ENCODE measurements at places on chromosomes 1 and 21.

DNA sequence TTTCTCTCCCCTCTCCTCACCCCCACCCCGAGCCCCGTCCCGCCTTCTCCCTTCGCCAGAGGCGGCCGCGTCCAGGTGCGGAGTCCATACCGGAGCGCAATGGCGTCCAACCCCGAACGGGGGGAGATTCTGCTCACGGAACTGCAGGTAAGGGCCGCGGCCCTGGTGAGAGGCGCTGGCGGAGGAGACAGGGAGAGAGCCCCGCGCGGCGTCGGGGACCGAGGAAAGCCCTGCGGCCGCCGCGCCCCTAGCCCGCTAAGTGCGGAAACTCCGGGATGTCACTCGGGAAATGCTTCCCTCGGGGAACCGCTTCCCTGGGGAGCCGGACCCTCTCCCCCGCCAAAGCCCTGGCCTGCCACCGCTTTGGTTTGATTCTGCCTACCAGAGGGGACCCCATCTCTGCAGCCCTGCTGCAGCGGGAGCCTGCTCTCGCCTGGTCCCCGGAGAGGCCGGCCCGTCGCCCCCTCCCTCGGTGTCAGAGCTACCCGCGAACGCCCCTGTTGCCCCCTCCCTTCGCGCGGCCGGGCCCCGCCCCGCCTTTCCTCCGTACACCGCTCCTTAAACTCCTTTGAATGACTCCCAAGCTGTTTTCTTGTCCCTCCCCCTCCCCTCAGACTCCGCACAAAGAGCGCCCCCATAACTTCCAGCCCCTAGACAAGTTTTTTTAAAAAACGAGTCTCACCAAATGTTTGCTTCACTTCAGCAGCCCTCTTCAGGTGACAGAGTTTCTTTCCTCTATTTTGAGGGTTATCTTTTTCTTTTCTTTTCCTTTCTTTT lies 597 bp downstream of the PKN2 start:
- peak; percentile 46 for DNase-seq

GRCh38 chr1:13842497-13842896 lies 142.5 kb downstream of the PRDM2 start:
- no peak for DNase-seq

DNA sequence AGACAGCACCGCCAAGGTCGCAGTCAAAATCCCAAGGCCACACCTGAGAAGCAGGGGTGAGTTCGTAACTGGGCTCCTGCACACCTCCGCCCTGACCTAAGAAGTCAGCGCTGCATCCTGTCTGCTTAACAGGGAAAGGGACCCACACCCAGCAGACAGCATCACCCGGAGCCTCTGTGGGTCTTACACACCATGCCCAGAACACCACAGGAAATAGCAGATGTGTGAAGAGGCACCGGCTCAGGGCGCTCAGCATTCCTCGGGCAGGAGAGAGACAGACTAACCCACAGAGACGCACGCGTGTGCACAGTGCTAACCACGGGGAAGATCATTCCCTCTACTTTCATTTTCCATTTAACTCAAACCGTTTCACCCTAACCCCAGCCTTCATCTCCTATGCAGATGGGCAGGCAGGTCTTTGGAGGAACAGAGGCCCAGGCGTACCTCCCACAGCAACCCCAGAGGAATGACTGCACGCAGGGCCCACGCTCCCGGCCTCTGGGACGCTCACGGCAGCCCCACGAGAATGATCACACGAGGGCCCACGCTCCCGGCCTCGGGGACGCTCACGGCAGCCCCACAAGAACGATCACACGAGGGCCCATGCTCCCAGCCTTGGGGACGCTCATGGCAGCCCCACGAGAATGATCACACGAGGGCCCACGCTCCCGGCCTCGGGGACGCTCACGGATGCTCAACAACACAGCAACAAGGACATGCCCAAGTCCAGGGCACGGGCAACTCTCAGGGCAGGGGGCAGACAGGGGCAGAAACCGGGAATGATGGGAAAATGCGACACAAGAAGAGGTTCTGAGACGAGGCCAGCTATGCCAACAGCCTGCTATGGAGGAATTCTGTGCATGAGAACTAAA lies 20.9 kb downstream of the POFUT2 start:
- peak; percentile 58 for DNase-seq

GRCh38 chr1:77484926-77485325 lies 197.5 kb downstream of the ZZZ3 start:
- no peak for DNase-seq

DNA sequence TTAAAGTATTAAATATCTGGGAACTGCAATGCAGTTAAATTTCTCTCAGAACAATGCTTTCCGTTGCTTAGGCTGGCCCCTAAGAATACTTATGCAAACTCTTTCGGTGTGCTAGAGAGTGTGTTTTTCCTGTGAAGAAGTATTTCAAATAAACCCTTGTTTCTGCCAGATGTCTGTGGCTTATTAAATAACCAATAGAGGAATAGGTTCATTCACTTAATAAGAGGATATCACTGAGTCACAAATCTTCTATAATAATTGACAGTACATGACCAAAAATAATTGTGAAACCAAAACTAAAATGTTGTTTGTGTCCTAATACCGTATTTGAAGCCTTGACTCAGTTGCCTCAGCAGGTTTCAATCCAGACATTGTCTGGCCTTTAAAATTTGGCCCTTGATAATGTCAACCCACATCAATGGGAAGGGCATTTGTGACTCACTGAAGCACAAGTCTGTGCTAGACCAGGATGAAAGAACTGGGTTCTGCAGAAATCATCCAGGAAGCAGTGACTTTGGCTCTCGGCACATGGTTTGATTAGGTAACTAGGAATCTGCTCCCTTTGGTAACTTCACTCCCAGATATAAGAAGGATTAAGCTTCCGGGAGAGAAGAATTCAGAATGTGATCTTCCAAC lies 104.2 kb upstream of the BARHL2 start:
- DNase-seq = no peak

GRCh38 chr1:22252251-22252650 lies 109.4 kb upstream of the WNT4 start:
- DNase-seq = no peak

- DNase-seq = peak; percentile 77
Observed at GRCh38 chr1:211613108-211613947, 34.4 kb upstream of the SLC30A1 start.

DNA sequence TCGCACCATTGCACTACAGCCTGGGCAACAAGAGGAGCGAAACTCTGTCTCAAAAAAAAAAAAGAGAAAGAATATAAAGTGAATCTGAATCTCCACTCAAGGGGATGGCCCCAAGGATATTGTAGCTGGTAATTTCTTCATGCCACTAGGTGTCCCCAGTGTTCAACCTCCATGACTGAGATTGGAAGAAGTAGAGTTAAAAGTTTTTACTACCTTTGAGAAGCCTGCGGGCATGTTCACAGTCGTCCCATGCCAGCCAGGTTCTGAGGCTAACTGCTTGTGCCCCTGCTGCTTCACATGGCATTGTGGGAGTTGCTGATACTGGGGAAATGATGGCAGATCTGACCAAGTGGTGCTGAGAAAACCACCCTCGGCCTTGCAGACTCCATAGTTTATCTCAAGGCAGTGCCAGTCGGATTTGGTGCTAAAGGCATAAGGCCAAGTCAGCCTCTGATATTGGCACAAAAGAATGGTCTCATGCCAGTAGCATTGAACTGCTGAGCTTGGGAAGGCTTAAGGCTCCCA lies 10.8 kb upstream of the SHISA4 start:
- peak; percentile 22 for DNase-seq

DNA sequence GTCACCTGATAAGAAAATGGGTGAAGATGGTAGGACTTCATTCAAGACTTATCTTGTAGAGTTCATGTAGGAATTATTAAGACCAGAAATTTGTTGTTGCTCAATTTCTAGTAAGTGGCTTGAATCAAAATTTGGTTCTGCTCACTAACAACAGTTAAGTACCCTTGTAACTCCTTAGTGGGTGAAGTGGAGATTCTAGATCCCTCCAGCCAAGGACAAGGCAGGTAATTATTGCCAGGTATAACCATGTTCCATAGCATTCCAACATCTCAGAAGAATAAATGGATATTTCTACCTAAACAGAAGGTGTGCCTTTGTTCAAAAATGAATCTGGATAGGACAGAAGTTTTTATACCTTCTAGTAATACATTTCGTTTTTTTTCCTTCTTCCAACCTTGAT lies 282.3 kb downstream of the DUSP10 start:
- DNase-seq = no peak

DNA sequence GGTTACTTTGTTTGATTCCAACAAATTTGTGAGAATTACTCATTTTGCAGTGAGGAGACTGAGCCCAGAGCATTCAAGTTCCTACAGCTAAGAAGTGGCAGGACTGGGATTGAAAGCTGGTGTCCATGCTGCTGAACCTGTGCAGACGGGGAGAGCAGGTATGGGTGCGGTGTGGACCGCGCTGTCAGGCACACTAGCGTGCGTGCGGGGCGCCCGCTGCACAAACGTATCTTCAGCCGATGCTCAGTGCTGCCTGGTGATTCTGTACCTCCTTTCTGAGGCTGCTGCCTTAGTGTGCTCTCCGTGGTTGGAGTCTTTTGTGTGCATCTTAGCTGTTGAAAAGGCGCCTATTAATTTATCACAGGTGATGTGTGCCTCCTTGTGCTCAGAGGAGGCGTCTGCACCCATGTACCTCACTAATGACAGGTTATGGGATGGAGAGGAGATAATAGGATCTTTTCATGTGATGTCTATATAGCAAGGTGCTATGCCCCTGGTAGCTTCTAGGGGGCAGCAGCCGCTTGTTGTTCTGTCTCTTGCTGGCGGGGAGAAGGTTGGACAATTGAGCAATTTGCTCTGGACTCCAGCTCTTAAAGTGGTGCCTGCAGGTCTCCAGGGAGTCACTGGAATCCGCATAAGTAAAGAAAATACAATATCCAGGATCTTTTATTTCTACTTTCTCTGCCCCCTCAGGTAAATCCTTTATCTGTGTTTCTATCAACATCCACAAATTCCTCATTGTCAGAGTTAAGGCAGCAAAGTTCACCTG lies 32.5 kb downstream of the PEX14 start:
- DNase-seq = peak; percentile 59

DNA sequence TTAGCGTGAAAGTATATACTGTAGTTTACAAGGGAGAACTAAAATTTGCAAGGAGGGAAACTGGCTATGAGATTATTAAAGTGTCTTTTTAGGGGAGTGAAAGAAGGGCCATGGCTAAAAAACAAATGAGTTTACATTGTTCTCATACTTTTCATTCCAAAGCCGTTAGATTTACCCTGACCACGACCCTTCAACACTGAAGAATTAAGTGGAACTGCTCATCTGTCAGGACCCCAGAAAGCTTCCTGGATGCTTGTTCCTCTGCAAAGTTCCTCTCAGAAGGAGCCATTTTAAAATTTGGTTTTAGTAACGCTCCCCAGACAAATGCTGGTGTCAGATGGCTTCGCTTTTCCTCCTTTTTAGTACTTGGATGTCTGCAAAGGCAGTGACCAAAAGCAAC lies 82.7 kb upstream of the ZBTB18 start:
- no peak for DNase-seq

- no peak for DNase-seq
Observed at GRCh38 chr1:230464671-230465070, 38.5 kb upstream of the PGBD5 start.

- no peak for DNase-seq
Observed at GRCh38 chr1:230101556-230101955, 34.5 kb downstream of the GALNT2 start.

DNA sequence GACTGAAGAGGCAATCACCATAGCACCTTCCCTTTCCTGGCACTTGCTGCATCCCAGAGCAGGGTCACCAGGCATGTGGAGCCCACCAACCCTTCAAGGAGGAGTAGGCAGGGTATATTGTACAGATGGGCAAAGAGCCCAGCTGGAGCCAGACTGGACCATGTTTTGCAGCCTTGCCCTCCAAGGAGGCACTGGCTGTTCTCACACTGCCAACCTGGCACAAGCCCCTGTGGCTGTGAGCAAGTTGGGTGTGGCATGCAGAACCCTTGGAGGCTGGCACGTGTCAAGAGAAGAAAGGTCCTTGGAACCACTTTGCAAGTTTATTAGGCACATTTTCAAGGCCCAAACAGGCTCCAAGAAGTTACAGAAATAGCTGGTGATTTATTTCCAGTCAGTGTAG lies 146.4 kb downstream of the FOXD2 start:
- no peak for DNase-seq

GRCh38 chr1:26234644-26235370 lies 807 bp downstream of the CEP85 start:
- DNase-seq = no peak

GRCh38 chr1:107972391-107973180 lies 7.6 kb upstream of the VAV3 start:
- no peak for DNase-seq

- no peak for DNase-seq
Observed at GRCh38 chr1:31648641-31649357, 4.1 kb upstream of the PEF1 start.

GRCh38 chr1:160811147-160811546 lies 15.2 kb downstream of the LY9 start:
- no peak for DNase-seq

GRCh38 chr1:38858833-38859560 lies 575 bp downstream of the RRAGC start:
- peak; percentile 40 for DNase-seq

- DNase-seq = no peak
Observed at GRCh38 chr1:52119301-52120079, 22.4 kb upstream of the ZFYVE9 start.

- no peak for DNase-seq
Observed at GRCh38 chr1:230937371-230937770, 41.3 kb downstream of the TTC13 start.

DNA sequence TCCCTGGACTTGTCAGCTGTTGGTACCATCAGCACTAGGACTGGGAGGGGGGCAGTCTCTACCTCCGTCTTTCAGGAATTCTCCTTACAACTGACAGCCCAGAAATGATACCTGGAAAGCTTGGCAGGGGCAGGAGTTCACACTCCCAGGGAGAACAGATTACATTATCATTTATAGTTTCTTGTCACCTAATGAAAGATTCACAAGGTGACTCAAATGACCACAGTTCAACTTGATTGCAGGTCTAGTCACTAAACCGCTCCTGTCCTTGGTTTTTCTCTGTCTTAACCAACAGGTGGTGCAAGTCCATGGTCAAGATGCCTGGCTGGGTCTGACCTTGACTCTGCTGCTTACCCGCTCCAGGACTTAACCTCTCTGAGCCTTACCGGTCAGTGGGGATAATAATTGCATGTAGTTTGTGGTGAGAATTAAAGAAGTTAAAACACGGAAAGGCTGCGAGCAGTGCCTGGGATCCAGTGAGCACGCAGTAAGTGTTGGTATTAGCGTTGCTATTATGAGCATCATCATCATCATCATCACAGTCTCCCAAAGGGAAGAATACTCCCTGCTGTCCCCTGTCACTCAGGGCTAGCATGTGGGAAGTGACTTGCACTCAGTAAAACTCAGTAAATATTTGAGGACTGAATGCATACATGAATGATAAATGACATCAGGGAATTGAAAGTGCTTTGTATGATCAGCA lies 125.3 kb upstream of the CD34 start:
- DNase-seq = no peak

GRCh38 chr1:234961456-234962339 lies 166.9 kb downstream of the TOMM20 start:
- no peak for DNase-seq

DNA sequence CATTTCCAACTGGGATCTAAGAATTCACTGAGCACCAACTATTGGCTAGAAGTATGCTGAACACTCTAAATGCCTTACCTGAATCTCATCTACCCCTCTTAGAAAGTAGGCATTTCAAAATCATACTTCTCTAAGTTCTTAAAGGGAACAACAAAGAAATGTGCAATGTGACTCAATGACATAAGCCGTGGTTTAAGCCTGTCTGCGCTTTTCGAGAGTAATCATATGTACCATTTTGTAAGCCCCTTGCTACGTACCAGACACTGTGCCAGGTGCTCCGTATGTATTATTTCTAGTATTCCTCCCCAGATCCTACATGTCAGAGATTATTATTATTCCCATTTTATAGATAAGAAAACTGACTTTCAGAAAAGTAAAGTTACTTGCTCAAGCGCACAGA lies 454.2 kb downstream of the SETD4 start:
- no peak for DNase-seq

All from CD4-positive, alpha-beta T cell treated with Interleukin-1 beta for 1 hour (primary cell).